Astrocyte (in vitro differentiated cells and primary cell): ENCODE measurements at places on chromosomes 1 and 21. TPM values are rescaled to one million over a fixed set of nuclear protein-coding genes. Genes with fewer than 3 reads are reported as not detected.

DNA sequence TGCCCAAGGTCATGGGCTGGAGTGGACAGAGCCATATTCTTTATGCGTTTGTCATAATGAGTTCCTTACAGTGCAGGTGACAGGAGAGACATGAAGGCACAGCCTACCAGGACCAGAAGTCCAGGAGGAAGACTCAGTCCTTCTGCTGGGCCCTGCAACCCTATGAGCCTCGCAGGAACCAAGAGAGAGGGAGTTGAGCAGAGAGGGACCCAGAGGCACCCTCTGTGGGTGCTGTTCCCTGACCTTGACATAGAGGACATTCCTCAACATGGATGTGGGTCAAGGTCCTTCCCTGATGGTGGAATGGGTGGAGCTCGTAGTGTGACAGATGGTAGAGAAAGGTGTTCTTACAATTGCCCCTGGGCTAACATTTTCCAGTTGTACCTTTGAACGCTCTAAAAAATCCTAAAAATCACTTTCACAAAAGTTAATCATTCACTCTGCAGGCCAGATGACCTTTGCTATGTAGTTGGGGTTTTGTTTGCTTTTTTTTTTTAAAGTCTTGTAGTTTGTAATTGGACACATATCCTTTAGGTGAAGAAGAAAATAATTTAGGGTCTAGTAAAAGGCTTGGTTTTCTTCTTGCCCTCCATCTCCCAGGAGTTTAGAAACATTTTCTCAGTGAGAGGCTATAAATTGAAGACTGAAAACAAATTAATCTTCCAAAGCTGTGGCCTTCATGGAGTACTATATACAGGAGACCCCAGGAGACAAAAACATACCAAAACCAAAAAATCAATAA lies 41.9 kb downstream of the MAB21L3 start:
- no peaks in the 10 kb centered on the region for H3K4me1 ChIP-seq
- H3K4me3 ChIP-seq: no peak overlapping the region
- H3K27ac ChIP-seq: no peak overlapping the region
- no peaks in the 10 kb centered on the region for H3K36me3 ChIP-seq

GRCh38 chr1:186112280-186112679 lies 262.8 kb downstream of the TPR start:
- no peaks in the 10 kb centered on the region for H3K27me3 ChIP-seq
- no peak for DNase-seq
- H3K27ac ChIP-seq: no peak overlapping the region
- H3K36me3 ChIP-seq: no peaks in the 10 kb centered on the region

DNA sequence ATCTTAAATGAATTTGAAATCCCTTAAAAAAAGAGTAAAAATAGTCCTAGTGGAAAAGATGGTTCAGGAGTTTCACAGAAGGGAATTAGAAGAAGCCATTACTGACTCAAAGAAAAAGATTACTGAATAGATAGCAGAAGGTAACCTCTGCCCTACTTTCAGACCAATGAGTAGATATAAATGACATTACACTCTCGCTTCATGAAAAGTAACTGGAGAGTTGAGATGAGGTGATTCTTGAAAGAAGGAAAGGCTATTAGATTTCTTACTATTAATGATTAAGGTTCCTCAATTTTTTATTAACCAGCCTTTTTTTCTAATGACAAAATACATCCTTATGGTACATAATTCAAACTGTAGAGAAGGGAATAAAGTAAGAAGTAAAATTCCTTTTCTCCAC lies 28.3 kb downstream of the CCN1 start:
- H3K4me3 ChIP-seq: no peak overlapping the region
- peaks cover 56% of the 10 kb centered on the region for H3K4me1 ChIP-seq
- no peaks in the 10 kb centered on the region for H3K36me3 ChIP-seq
- no peak overlapping the region for H3K27ac ChIP-seq
- no peaks in the 10 kb centered on the region for H3K27me3 ChIP-seq

DNA sequence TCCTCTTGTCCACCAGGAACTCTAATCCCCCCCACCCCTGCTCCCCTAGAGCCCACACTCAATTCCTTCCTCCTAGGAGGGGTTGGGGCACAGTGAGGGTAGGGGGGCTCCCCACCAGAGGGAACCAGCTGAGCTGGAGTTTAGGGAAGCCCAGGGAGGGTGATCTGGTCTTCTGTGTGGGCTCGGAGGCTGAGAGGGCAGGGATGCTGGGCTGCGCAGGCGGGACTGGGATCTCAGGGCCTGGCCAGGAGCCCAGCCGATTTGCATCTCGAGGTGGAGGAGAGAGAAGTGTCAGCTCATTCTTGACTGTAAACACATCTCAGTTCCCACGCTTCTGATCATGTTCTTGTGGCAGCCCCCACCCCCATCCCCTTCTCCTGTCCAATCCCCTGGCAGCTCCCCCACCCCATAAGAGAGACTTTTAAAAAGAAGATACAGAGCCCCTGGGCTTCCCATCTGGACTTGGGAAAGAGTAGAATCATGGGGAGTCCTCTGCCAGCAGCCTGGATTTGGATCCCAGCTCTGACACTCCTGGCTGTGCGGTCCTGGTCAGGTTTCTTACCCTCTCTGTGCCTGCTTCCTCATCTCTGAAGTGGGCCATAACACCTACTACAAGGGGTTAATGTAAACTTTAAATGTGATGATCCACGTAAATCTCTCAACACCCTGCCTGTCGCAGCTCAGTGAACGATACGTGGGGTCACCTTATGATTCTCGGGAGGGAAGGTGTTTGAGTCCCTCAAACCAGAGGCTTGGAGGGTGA lies 6.6 kb downstream of the PEAR1 start:
- H3K36me3 ChIP-seq: no peaks in the 10 kb centered on the region
- DNase-seq: peak; percentile 62
- H3K4me1 ChIP-seq: peaks cover 74% of the 10 kb centered on the region
- no peak overlapping the region for H3K4me3 ChIP-seq
- H3K27ac ChIP-seq: no peak overlapping the region
- H3K27me3 ChIP-seq: no peaks in the 10 kb centered on the region

CTTNBP2NL gene
- 83.0 and 91.9 TPM in 2 replicates for total RNA-seq

DNA sequence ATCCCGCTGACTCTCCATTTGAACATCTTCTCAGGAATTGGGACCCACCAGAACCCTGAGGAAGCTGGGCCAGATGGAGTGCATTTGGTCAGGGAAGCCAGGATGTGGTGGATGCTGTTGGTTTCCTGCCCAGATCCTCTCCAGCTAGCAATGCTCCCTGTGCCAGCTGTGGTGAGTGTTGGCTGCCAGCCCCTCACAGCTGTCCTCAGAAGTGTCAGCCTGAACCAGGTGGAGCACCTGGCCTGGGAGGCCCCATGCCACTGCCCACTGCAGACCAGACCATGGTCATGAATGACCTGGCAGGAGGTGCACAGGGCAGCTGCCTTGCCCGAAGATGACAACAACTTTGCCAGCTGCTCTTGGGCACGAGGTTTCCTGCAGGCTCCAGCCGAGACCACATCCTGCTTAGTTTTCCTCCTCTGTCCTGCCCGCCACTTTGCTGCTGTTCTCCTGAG lies 54.4 kb downstream of the PRSS38 start:
- H3K4me3 ChIP-seq: no peak overlapping the region
- no peaks in the 10 kb centered on the region for H3K27me3 ChIP-seq
- no peaks in the 10 kb centered on the region for H3K36me3 ChIP-seq
- no peaks in the 10 kb centered on the region for H3K4me1 ChIP-seq

- H3K4me1 ChIP-seq: peaks cover 25% of the 10 kb centered on the region
- no peaks in the 10 kb centered on the region for H3K27me3 ChIP-seq
- H3K27ac ChIP-seq: peak overlapping the region; percentile 60
- DNase-seq: peak; percentile 69
Measured at GRCh38 chr1:85617633-85618100, 37.1 kb downstream of the CCN1 start.

RNASEL gene
- total RNA-seq: 1.8 and 2.5 TPM in 2 replicates

GRCh38 chr1:78038491-78038939 lies 7.3 kb upstream of the GIPC2 start:
- H3K27me3 ChIP-seq: no peaks in the 10 kb centered on the region
- DNase-seq: peak; percentile 29
- no peak overlapping the region for H3K4me3 ChIP-seq

COPA gene
- 281 and 305 TPM in 2 replicates for total RNA-seq

LHX8 gene
- 0.48 and 0.52 TPM in 2 replicates for total RNA-seq

GRCh38 chr1:12518931-12519692 lies 98.9 kb downstream of the DHRS3 start:
- H3K27ac ChIP-seq: no peak overlapping the region
- H3K4me3 ChIP-seq: no peak overlapping the region
- DNase-seq: peak; percentile 48
- H3K27me3 ChIP-seq: no peaks in the 10 kb centered on the region
- H3K36me3 ChIP-seq: no peaks in the 10 kb centered on the region

FBXO2 gene
- 54.9 and 64.0 TPM in 2 replicates for total RNA-seq

KRTAP22-2 gene
- not detected in 2 replicates for total RNA-seq
